ENCODE measurements at places on chromosomes 4 and X. TPM values are rescaled to one million over a fixed set of nuclear protein-coding genes. Genes with fewer than 3 reads are reported as not detected.

GRCh38 chrX:77768787-77769186, 17.2 kb downstream of the ATRX start:
- DNase-seq: no peak
- no peaks in the 10 kb centered on the region for H3K36me3 ChIP-seq
- H3K27me3 ChIP-seq: no peaks in the 10 kb centered on the region
- no peak overlapping the region for H3K27ac ChIP-seq
- no peak overlapping the region for H3K4me3 ChIP-seq

GRCh38 chr4:25694466-25694865, 38.8 kb downstream of the SLC34A2 start:
- H3K27ac ChIP-seq: no peak overlapping the region
- DNase-seq: no peak

TRPC5OS gene
- not detected for total RNA-seq

DNA sequence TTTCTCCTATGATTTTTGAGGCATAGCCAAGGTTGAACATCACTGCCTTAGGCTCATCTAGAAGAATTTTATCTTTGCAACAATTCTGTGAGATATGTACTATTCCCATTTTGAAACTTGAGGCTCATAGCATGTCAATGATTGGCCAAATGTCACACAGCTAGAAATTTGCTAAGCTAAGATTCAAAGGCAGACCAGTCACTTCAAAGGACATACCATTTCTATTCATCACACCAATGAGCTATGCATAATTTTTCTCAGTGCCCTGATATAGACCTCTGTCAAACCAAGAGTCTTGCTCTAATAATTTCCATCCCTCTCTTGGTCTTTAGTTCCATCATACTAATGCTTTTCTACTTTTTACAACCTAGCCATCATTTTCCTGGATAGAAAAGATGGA, 27.6 kb upstream of the SERTM2 start:
- H3K27me3 ChIP-seq: no peaks in the 10 kb centered on the region
- no peaks in the 10 kb centered on the region for H3K4me1 ChIP-seq
- H3K27ac ChIP-seq: no peak overlapping the region
- DNase-seq: no peak
- no peaks in the 10 kb centered on the region for H3K36me3 ChIP-seq

- no peak for DNase-seq
- peaks cover 8% of the 10 kb centered on the region for H3K36me3 ChIP-seq
- no peaks in the 10 kb centered on the region for H3K27me3 ChIP-seq
- peaks cover 60% of the 10 kb centered on the region for H3K4me1 ChIP-seq
- no peak overlapping the region for H3K4me3 ChIP-seq
Observed at GRCh38 chr4:76736414-76736813, 161.5 kb downstream of the SOWAHB start.

GRCh38 chr4:185190306-185190856, 13.4 kb downstream of the CFAP97 start:
- peaks cover 7% of the 10 kb centered on the region for H3K4me1 ChIP-seq
- H3K27me3 ChIP-seq: no peaks in the 10 kb centered on the region
- no peak for DNase-seq
- H3K27ac ChIP-seq: no peak overlapping the region
- H3K36me3 ChIP-seq: peaks cover 28% of the 10 kb centered on the region
- H3K4me3 ChIP-seq: no peak overlapping the region

PRPS1 gene
- total RNA-seq: 17.0 TPM

- no peak overlapping the region for H3K27ac ChIP-seq
- H3K4me3 ChIP-seq: no peak overlapping the region
- no peaks in the 10 kb centered on the region for H3K4me1 ChIP-seq
- H3K36me3 ChIP-seq: no peaks in the 10 kb centered on the region
Observed at GRCh38 chr4:97841512-97841911, 301.8 kb downstream of the STPG2 start.

DNA sequence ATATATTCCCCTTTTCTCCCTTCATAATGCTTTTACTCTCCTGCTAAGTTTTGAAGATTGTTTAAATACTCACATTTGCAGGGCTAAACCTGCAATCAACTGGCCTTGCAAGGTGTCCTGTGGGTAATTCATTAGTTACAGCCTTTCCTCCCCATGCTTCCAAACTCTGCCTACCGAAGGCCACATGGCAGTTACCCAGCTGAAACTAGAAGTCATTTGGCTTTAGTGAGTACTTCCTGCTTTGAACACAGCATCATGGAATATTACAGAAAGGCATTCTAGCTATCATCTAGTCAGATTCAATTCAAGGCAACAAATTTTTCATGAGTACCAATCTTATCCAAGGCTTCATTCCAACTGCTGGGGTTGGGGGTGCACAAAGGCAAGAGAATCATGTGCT, 55.6 kb downstream of the SRPX start:
- no peaks in the 10 kb centered on the region for H3K4me1 ChIP-seq
- H3K27ac ChIP-seq: no peak overlapping the region
- H3K27me3 ChIP-seq: no peaks in the 10 kb centered on the region
- peaks cover 7% of the 10 kb centered on the region for H3K36me3 ChIP-seq

RAP1GDS1 gene
- 34.9 TPM for total RNA-seq

CC2D2A gene
- total RNA-seq: 59.7 TPM

FRMPD4 gene
- total RNA-seq: 0.33 TPM

TECRL gene
- not detected for total RNA-seq

- H3K4me1 ChIP-seq: no peaks in the 10 kb centered on the region
- H3K36me3 ChIP-seq: no peaks in the 10 kb centered on the region
- DNase-seq: no peak
- no peak overlapping the region for H3K27ac ChIP-seq
- no peaks in the 10 kb centered on the region for H3K27me3 ChIP-seq
Observed at GRCh38 chrX:48493890-48494364, 14.9 kb upstream of the PORCN start.

DNA sequence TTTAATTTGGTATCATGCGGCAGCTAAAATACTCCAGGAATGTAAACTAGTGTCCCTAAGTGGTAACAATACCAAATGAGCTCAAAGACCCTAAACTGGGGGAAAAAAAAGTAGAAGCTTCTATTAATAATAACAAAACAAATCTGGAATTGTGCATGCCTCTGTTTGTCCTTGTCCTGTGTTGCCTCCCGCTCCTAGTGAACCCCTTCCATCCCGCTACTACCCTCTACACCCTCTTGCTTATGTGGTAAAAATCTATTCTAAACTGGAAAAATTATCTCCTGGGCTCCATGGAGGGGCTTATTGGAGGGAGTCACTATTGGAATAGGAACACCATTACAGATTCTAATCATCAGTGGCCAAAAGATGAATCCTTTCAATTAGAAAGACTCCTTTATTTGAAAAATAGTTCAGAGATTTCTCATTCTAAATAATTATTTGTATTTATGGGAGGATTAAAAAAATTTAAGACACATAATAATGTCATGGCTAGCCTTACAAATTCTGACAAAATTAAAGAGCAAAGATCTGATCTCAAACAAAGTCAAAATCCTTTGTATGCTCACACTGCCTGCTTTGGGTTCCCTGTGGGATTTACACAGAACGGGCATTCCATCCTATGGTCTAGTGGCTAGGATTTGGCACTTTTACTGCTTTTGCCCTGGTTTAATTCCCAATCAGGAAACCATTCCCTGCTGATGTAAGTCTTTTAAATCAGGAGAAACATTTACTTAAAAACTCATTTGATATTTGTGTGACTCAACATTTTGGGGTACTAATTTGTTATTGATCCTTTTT, 34.7 kb upstream of the FMR1 start:
- no peak for DNase-seq
- no peaks in the 10 kb centered on the region for H3K36me3 ChIP-seq
- no peak overlapping the region for H3K4me3 ChIP-seq
- no peaks in the 10 kb centered on the region for H3K4me1 ChIP-seq
- no peak overlapping the region for H3K27ac ChIP-seq

TRIM75 gene
- not detected for total RNA-seq

CBLL2 gene
- total RNA-seq: not detected

- no peaks in the 10 kb centered on the region for H3K36me3 ChIP-seq
- no peaks in the 10 kb centered on the region for H3K27me3 ChIP-seq
- H3K4me1 ChIP-seq: no peaks in the 10 kb centered on the region
- no peak overlapping the region for H3K27ac ChIP-seq
- no peak overlapping the region for H3K4me3 ChIP-seq
- no peak for DNase-seq
Observed at GRCh38 chr4:167784826-167785225, 307.5 kb upstream of the ANXA10 start.

PRR32 gene
- not detected for total RNA-seq

DNA sequence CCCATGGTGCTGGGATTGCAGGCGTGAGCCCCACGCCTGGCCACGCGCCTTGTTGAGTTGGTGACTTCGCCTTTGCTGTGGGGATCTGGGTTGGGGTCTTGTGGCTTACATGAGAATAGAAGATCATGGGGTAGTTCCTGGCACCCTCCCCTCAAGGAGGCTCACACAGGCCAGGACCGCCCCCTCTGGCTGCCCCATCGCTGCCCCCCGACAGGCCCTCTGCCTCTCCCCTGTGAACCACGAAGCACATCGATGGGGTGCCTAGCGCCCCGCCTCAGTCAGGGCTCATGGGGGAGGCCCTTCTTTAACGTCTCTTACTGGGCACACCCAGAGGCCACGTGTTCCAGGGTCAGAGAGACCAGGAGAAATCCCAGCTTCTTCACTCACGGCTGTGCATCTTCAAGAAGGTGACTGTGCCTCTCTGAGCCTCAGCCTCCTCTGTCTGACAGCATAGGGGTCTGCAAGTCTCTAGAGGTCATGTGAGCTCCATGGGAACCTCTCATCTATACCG, 23.6 kb upstream of the SPON2 start:
- H3K27ac ChIP-seq: no peak overlapping the region
- no peak for DNase-seq

GRCh38 chrX:95974890-95975289, 709.8 kb upstream of the DIAPH2 start:
- no peaks in the 10 kb centered on the region for H3K4me1 ChIP-seq
- no peak overlapping the region for H3K4me3 ChIP-seq
- no peaks in the 10 kb centered on the region for H3K27me3 ChIP-seq
- H3K36me3 ChIP-seq: no peaks in the 10 kb centered on the region

DNA sequence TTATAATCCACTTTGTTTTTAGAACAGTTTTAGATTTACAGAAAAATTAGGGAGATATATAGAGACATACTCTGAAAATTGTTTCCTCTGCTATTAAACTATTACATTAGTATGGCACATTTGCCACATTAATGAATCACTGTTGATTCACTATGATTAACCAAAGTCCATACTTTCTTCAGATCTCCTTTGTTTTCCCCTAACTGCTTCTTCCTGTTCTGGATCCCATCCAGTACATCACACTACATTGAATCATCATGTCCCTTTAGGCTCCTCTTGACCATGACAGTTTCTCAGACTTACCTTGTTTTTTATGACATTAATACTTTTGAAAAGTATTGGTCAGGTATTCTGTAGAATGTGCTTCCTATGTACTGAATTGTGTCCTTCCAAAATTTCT, 109.2 kb upstream of the EDNRA start:
- H3K27me3 ChIP-seq: no peaks in the 10 kb centered on the region
- H3K27ac ChIP-seq: no peak overlapping the region
- no peak overlapping the region for H3K4me3 ChIP-seq

- H3K27me3 ChIP-seq: no peaks in the 10 kb centered on the region
- H3K27ac ChIP-seq: no peak overlapping the region
- peak; percentile 83 for DNase-seq
- H3K4me3 ChIP-seq: no peak overlapping the region
- peaks cover 15% of the 10 kb centered on the region for H3K4me1 ChIP-seq
- H3K36me3 ChIP-seq: no peaks in the 10 kb centered on the region
Observed at GRCh38 chr4:25104591-25104990, 55.7 kb downstream of the SEPSECS start.

- H3K36me3 ChIP-seq: no peaks in the 10 kb centered on the region
- H3K27ac ChIP-seq: no peak overlapping the region
- no peak overlapping the region for H3K4me3 ChIP-seq
- H3K27me3 ChIP-seq: no peaks in the 10 kb centered on the region
- DNase-seq: no peak
Observed at GRCh38 chrX:69143530-69143929, 21.7 kb downstream of the PJA1 start.

DNA sequence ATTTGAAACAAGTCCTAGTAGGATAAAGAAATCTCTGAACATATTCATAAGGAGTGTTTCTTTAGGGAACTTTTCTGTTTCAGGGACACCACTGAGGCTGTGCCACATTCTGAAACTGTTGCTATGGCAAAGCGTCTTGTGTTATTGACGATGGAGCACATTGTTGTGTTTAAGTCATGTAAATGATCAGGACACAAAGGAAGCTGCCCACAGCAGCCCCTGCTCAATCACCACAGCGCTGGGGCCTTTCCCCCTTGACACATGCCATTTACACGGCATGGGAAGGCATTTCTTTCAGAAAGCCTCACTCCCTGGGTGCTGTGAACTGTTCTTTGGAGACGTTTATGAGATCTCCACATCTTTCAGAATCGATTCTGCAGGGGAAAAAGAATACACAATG, 39.8 kb upstream of the MID1 start:
- no peaks in the 10 kb centered on the region for H3K4me1 ChIP-seq
- DNase-seq: no peak
- no peaks in the 10 kb centered on the region for H3K36me3 ChIP-seq
- no peak overlapping the region for H3K27ac ChIP-seq
- H3K27me3 ChIP-seq: no peaks in the 10 kb centered on the region
- no peak overlapping the region for H3K4me3 ChIP-seq

GRCh38 chr4:151678048-151678872, 82.5 kb downstream of the GATB start:
- H3K27me3 ChIP-seq: no peaks in the 10 kb centered on the region
- no peak overlapping the region for H3K27ac ChIP-seq
- peaks cover 7% of the 10 kb centered on the region for H3K36me3 ChIP-seq
- DNase-seq: no peak

DNA sequence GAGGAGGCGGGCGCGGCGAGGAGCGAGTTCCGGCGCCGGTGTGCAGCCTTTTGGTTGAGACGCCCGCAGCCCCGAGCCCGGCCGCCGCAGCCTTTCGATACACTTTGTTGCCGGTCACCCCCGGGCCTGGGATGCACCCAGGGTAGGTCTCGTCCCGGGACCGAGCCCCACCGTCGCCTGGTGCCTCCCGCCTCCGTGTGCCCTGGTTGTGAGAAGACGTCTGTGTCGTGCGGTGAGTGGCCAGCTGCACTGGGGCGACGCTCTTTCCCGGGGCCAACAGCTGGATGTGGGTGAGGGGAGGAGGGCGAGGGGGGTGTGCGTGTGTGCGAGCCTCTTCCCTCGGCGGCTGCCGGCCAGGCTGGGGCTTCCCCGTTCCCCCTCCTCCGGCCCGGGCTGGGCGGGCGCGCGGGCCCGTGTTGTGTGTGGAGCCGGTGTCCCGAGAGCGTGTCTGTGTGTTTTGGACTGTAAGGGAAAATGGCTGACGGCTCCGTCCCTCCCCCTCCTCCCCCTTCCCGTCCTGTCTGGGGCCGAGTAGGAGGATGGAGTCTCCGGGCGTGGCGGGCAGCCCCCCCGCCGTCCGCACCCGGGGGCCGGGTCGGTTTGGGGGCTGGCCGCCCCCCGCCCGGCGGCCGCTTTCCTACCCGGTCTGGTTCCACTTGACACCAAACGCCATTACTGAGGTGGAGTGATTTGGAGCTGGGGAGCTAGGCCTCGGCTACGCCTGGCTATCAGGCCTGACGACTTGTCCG, 807 bp downstream of the USP9X start:
- H3K4me3 ChIP-seq: peak overlapping the region; percentile 75
- H3K27me3 ChIP-seq: no peaks in the 10 kb centered on the region
- peak overlapping the region; percentile 98 for H3K27ac ChIP-seq
- peaks cover 28% of the 10 kb centered on the region for H3K4me1 ChIP-seq

AMBN gene
- total RNA-seq: not detected

PABPC5 gene
- 3.8 TPM for total RNA-seq
